Umbilical cord (tissue), 2 donors: ENCODE measurements at places on chromosomes 3 and 15.
A peak's percentile ranks its signal among the peaks of the same experiment; 100 is the strongest.

GRCh38 chr3:64110071-64110470, 86.8 kb upstream of the PSMD6 start:
- no peak for DNase-seq

DNA sequence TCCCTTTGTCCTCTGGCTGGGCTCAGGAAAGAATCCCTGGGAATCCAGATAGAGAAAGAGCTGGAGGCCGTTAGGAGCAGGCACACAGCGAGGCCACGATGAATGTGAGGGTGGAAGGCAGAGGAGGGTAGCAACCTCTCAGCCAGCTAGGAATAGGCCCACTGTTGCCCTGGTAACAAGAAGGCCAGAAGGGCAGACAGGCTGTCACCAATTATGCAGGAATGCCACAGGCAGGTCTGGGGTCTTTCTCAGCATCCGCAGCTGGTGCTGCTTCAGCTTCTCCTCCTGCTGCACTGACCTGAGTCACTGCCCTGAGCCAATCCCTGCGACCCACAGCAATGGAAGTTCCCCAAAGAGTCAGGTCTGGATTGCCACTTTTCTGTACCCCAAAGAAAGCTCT, 62.8 kb upstream of the C3orf80 start:
- no peak for DNase-seq

GRCh38 chr3:162597226-162597625, 1100.6 kb downstream of the OTOL1 start:
- no peak for DNase-seq

GRCh38 chr3:172138193-172138537, 98.8 kb downstream of the FNDC3B start:
- no peak for DNase-seq

- DNase-seq: no peak
These were observed 87.8 kb upstream of the GALNT15 start for GRCh38 chr3:16086690-16087089.

- peak; percentile 26 for DNase-seq
These were observed 136.7 kb upstream of the ADAMTS9 start for GRCh38 chr3:64824394-64824909.
